ENCODE measurements at places on chromosomes 3 and 15.

DNA sequence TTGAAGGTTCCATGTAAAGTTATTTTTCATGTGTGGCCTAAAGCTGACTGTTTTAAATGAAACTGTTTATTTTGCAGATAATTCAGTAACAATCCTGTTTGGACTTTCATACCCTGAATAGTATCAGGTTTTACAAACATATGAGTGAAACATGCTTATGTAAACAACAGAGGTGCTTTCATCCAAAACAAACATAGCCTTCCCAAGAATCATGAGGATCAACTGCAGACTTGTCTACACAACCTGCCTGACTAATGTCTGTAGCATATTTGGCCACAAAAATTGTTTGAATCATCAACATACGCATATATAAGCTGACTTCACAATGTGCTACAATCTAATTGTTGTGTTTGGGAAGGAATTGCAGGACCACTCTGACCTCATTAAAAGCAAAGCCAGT is 190.4 kb downstream of the DIPK2A start:
- DNase-seq = no peak

- DNase-seq = no peak
These were observed 3.8 kb downstream of the TIPARP start for GRCh38 chr3:156678197-156678596.

- no peak for DNase-seq
These were observed 66.4 kb upstream of the RPL35A start for GRCh38 chr3:197883541-197883940.

DNA sequence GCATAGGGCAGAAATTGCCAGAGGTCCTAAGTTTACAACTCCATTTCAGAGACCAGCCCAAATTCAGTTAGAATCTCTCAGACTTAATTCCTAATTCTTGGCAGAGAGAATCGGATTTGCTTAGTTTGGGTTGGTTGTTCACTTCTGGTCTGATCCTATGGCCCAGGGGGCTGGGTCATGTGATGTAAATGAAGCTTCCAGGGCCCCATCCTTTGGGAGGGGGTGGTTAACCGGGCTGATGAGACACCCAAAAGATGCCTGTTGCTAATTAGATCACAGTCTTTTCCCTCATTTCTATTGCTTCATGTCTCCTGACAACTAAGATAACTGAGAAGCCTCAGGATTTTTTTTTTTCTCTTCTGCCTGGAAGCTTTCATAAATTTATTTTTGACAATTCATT is 11.1 kb upstream of the ZNF620 start:
- no peak for DNase-seq

DNA sequence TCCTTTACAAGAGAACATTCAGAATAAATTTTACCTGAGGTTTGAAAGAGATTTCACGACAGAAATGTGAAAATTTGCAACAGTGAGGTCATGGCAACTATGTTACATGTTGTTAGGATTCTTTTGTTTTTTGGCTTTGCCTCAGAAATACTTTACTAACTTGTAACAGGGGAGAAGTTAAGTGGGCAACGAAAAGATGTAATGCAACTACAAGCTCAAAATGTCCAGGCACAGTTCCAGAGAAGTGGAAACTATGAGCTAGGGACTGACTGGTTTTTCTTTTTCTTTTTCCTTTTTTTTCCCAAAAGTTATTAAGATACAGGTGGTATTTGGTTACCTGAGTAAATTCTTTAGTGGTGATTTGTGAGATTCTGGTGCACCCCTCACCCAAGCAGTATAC is 111.5 kb upstream of the PPP2R3A start:
- DNase-seq = no peak

DNA sequence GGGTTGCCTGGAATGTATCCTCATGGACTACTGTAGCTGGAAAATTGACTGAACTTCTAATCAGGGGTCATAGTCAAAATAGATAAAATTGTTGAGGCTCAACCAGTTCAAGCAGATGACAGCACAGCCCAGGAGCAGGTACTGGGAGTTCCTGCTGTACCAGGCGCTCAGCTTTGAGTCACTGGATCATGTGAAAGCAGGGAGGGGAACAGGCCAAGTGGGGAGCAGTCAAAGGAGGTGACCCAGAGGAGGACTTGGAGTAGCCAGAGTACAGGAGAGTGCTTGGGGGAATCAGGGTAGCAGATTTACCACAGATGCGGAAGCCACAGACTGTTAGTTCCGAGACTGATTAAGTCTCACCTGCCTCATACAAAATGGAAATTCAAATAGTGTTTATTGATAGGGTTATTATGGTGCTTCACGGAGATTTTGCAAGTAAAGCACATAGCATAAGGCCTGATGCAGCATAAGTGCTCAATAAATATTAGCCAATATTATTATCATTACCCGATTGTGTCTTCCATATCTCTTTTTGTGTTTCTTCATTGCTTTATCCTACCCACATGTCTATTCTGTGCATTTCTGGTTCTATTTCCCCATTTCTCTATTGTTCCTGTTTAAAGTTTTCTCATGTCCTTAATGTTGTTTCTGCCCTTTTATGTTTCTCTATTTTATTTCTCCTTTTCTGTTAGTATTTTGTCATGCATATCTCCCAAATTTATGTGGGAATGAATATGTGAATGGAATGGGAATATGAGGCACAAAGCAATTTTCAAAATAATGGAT is 369.2 kb upstream of the MCTP2 start:
- no peak for DNase-seq

- no peak for DNase-seq
These were observed 74.8 kb downstream of the AQP9 start for GRCh38 chr15:58212909-58213526.

DNA sequence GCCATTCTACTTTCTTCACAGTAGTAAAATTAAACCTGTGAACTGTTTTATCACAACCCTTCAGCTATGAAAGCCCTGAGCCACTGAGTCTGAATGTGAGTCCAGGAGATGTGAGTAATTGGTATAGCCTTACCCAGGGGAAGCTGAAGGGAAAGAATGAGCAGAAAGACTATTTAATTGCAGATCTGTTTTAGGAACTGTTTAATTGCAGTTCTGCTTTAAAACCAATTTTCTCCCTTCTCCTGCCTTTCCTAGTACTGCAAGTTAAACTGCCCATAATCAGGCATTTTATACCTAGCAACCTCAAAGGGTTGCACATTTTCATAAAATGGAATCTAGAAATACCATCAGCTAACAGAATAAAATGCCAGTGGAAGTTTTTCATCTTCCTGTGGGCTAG is 476.7 kb downstream of the OCA2 start:
- no peak for DNase-seq

DNA sequence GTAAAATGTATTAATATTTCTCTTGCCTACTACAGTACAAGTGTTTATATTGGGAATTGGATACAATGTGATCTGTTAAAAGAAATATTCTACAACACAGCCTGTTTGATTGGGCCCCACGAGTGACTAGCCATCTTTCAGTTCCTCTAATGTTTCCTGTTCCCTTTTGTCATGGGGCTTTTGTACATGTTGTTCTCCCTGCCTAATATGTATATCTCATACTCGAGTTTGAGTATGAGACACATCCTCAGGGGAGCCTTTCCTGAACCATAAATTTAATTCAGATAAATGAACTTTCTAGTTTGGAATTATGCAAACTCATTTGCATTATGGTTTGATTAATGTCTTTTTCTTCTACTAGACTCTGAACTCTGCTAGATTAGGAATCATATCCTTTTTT is 65.5 kb downstream of the MEF2A start:
- no peak for DNase-seq
